ENCODE measurements at places on chromosomes 2 and 18. TPM values are rescaled to one million over a fixed set of nuclear protein-coding genes. Genes with fewer than 3 reads are reported as not detected.

DNA sequence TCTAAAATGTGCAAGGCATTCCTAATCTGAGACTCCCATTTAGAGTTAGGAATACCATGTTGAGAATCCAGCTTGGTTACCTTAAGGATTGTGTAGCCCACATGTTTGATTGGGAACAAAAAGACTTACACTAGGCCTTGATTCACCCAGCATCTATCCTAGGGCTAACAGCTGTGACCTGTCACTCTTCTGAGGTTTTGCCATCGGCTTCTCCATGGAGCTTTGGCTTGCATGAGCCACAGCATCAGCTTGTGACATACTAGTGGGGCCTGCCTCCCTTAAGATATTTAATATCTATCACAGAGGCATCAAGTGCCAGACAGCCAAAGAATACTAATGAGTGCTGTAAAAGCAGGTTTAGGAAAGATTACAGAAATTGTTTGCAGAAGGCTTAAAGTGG lies 241.3 kb upstream of the UBE2E3 start:
- no peaks in the 10 kb centered on the region for H3K4me1 ChIP-seq
- H3K27ac ChIP-seq = no peak overlapping the region
- H3K27me3 ChIP-seq = no peaks in the 10 kb centered on the region
- H3K36me3 ChIP-seq = no peaks in the 10 kb centered on the region
- no peak for DNase-seq
- H3K4me3 ChIP-seq = no peak overlapping the region

GRCh38 chr2:138030459-138030858 lies 66.2 kb downstream of the HNMT start:
- H3K36me3 ChIP-seq = no peaks in the 10 kb centered on the region
- H3K4me1 ChIP-seq = peaks cover 5% of the 10 kb centered on the region
- no peak for DNase-seq
- no peak overlapping the region for H3K27ac ChIP-seq
- no peaks in the 10 kb centered on the region for H3K27me3 ChIP-seq

GRCh38 chr18:48724939-48725338 lies 186.1 kb downstream of the CTIF start:
- no peak overlapping the region for H3K27ac ChIP-seq
- no peak overlapping the region for H3K4me3 ChIP-seq
- no peaks in the 10 kb centered on the region for H3K4me1 ChIP-seq
- H3K36me3 ChIP-seq = no peaks in the 10 kb centered on the region
- no peaks in the 10 kb centered on the region for H3K27me3 ChIP-seq

GRCh38 chr2:150174056-150174805 lies 313.2 kb downstream of the RND3 start:
- no peak for DNase-seq
- no peak overlapping the region for H3K27ac ChIP-seq
- peaks cover 5% of the 10 kb centered on the region for H3K4me1 ChIP-seq

GRCh38 chr2:30656079-30656478 lies 151.2 kb downstream of the CAPN13 start:
- H3K4me3 ChIP-seq = no peak overlapping the region
- H3K4me1 ChIP-seq = peaks cover 25% of the 10 kb centered on the region
- peaks cover 36% of the 10 kb centered on the region for H3K27me3 ChIP-seq
- no peaks in the 10 kb centered on the region for H3K36me3 ChIP-seq
- no peak overlapping the region for H3K27ac ChIP-seq

DNA sequence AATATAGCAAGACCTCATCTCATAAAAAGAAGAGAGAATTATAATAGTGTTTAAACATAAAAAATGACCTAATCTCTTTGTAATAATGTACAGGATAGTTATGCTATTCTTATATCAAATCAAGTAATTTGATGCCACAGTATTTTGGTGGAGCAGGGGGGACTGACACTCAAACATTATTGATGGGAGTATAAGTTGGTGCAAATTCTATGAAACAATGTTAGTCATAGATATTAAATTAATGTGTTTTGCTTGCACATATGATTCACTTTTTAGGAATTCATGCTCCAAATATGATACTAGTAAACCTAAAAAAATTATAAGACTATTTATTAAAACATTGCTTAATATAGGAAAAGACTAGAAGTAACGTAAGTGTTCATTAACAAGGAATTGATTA lies 256.1 kb upstream of the SYT4 start:
- H3K4me3 ChIP-seq = no peak overlapping the region
- DNase-seq = no peak
- no peak overlapping the region for H3K27ac ChIP-seq
- no peaks in the 10 kb centered on the region for H3K27me3 ChIP-seq

DNA sequence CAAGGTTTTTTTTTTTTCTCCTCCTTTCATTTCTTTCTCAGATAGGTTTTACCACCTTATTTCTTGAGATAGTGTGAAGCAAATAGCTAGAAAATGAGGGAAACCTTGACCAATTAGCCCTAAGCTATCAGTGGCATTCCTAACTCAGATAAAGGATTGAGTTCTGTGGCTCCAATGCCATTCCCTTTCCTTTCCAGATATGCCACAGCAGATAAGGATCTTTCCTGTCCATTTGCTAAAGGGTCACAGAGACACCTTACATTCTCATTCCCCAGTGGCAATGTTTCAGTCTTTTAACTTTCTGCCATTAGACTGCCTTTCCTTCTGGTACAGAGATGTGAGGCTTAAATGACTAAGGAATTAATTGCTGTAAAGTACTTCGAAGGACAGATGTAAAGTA lies 81.7 kb downstream of the MGAT5 start:
- no peak overlapping the region for H3K4me3 ChIP-seq
- no peaks in the 10 kb centered on the region for H3K4me1 ChIP-seq
- H3K36me3 ChIP-seq = peaks cover 11% of the 10 kb centered on the region
- no peaks in the 10 kb centered on the region for H3K27me3 ChIP-seq
- no peak overlapping the region for H3K27ac ChIP-seq

DNA sequence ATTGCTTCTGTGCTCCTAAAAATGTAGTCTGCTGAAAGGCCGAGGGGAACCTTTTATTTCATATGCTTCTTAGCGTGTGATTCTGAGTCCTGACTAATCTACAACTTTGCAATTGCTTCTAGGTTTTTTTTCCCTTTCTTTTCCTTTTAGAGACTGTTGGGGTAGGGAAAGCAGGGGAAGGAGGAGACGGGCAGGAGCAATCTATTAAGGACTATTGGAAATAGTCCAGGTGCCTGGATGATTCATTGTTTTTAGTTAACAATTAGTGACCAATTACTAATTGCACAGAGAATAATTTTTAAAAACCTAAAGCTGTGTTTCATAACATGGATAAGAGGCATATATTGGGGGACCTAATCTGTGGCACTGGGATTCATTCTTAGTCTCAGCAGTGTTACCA lies 49.4 kb upstream of the STON1 start:
- H3K27me3 ChIP-seq = no peaks in the 10 kb centered on the region
- no peaks in the 10 kb centered on the region for H3K4me1 ChIP-seq
- H3K36me3 ChIP-seq = peaks cover 22% of the 10 kb centered on the region
- DNase-seq = no peak
- no peak overlapping the region for H3K4me3 ChIP-seq
- no peak overlapping the region for H3K27ac ChIP-seq

GRCh38 chr18:53771664-53772063 lies 452.8 kb downstream of the MBD2 start:
- H3K4me1 ChIP-seq = no peaks in the 10 kb centered on the region
- H3K27ac ChIP-seq = no peak overlapping the region
- H3K4me3 ChIP-seq = no peak overlapping the region
- no peaks in the 10 kb centered on the region for H3K27me3 ChIP-seq
- 0 out of 2 replicates have a peak, but pooled peaks cover 7% of the 10 kb centered on the region for H3K36me3 ChIP-seq
- DNase-seq = no peak

GRCh38 chr2:200767111-200767885 lies 44.4 kb upstream of the BZW1 start:
- no peak for DNase-seq
- no peak overlapping the region for H3K27ac ChIP-seq
- no peaks in the 10 kb centered on the region for H3K27me3 ChIP-seq
- no peak overlapping the region for H3K4me3 ChIP-seq
- no peaks in the 10 kb centered on the region for H3K36me3 ChIP-seq

GRCh38 chr18:57619876-57620275 lies 1.8 kb downstream of the NARS1 start:
- H3K4me1 ChIP-seq = peaks cover 7% of the 10 kb centered on the region
- no peak for DNase-seq
- no peaks in the 10 kb centered on the region for H3K27me3 ChIP-seq
- no peak overlapping the region for H3K27ac ChIP-seq

DNA sequence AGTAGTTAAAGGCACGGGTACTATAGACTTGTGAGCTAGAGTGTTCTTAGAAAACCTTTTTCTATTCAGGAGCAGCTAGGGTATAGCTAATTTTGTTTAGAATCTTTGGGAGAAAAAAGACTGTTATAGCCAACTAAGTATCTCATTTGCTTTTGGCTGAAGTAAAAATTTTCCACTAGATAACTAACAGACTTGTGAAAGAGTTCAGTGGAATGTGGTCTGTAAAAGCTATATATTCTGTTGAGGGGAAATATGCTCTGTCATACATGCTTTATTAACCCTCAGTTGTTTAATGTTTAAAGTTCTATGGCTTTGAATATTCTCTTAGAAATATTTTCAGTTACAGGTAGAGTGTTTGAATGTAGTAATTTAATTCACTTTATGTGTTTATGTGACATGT lies 49.7 kb downstream of the RIF1 start:
- no peak overlapping the region for H3K27ac ChIP-seq
- DNase-seq = no peak
- peaks cover 80% of the 10 kb centered on the region for H3K36me3 ChIP-seq
- H3K4me1 ChIP-seq = peaks cover 15% of the 10 kb centered on the region

DNA sequence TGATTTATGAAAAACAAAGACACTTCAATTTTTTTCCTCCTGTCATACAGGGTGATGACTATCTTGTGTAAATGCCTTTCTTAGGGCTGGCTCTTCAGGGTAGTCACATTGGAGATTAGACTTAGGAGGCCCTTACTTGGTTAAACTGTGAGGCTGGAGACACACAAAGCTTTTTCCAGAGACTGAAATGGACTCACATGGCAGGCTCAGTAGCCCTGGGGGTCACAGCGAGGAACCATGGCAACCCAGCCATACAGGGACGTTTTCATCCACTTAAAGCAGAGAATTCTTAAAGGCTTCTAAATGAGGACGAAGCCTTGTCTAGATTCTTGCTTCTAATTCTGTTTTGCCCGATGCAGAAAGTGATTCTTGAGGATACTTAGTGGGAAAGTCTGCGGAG lies 57.3 kb upstream of the ZDBF2 start:
- H3K27ac ChIP-seq = no peak overlapping the region
- no peak overlapping the region for H3K4me3 ChIP-seq
- H3K36me3 ChIP-seq = no peaks in the 10 kb centered on the region
- H3K4me1 ChIP-seq = peaks cover 47% of the 10 kb centered on the region

GRCh38 chr2:195312662-195313061 lies 344.4 kb upstream of the SLC39A10 start:
- DNase-seq = no peak
- peaks cover 41% of the 10 kb centered on the region for H3K27me3 ChIP-seq
- H3K27ac ChIP-seq = no peak overlapping the region
- peaks cover 22% of the 10 kb centered on the region for H3K4me1 ChIP-seq
- no peak overlapping the region for H3K4me3 ChIP-seq

GRCh38 chr2:8539743-8540551 lies 141.9 kb upstream of the ID2 start:
- H3K27ac ChIP-seq = no peak overlapping the region
- 0 out of 2 replicates have a peak, but pooled peaks cover 8% of the 10 kb centered on the region for H3K4me1 ChIP-seq
- H3K27me3 ChIP-seq = no peaks in the 10 kb centered on the region
- no peak overlapping the region for H3K4me3 ChIP-seq
- H3K36me3 ChIP-seq = no peaks in the 10 kb centered on the region

- no peak overlapping the region for H3K27ac ChIP-seq
- H3K27me3 ChIP-seq = no peaks in the 10 kb centered on the region
- H3K4me3 ChIP-seq = no peak overlapping the region
- DNase-seq = no peak
Measured at GRCh38 chr18:30927042-30927441, 115.5 kb downstream of the DSC3 start.

Gene SNRPD1
- total RNA-seq = 136 TPM

Gene CYP27A1
- total RNA-seq = 9.3 TPM

Gene TMEFF2
- 2.3 TPM for total RNA-seq

Gene ASXL3
- 0.35 TPM for total RNA-seq

Gene D2HGDH
- total RNA-seq = 26.8 TPM

Gene BOK
- total RNA-seq = 37.4 TPM

Gene MAL
- total RNA-seq = 0.22 TPM

Gene SLC9A4
- 0.11 TPM for total RNA-seq

Gene SPP2
- total RNA-seq = not detected

Gene KLHL30
- total RNA-seq = 0.07 TPM
